ENCODE measurements at places on chromosomes 11 and 22. TPM values are rescaled to one million over a fixed set of nuclear protein-coding genes. Genes with fewer than 3 reads are reported as not detected.

The ANKK1 gene
- total RNA-seq: not detected

The OR5P2 gene
- not detected for total RNA-seq

The MS4A2 gene
- not detected for total RNA-seq

The PKP3 gene
- 70.7 TPM for total RNA-seq

The BEST1 gene
- not detected for total RNA-seq

The IFITM10 gene
- total RNA-seq: 0.55 TPM

The FAM118B gene
- total RNA-seq: 5.7 TPM

Data from Caki2 (cell line).